Small intestine (tissue), 16 donors: ENCODE measurements at places on chromosomes 16 and 17. TPM values are rescaled to one million over a fixed set of nuclear protein-coding genes. Genes with fewer than 3 reads are reported as not detected.
A peak's percentile ranks its signal among the peaks of the same experiment; 100 is the strongest.

Gene SCNN1B
- polyA plus RNA-seq, result 5.1 TPM

Gene JPH3
- not detected for polyA plus RNA-seq

DNA sequence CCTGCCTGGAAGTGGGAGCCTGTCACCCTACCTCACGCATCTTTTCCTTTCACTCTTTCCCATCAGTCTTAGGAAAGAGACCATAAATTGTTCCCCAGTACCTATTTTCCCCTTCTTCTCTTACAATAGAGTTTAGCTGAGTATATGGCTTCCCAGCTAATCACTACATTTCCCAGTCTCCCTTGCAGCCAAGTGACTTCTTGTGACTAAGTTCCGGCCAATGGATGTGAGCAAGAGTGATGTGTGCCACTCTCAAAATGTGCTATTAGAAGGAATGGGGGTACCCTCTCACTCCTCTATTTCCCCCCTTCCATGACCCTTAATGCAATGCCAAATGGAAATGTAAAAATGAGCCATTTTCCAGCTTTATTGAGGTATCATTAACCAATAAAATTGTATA, 8.2 kb upstream of the PYY start:
- DNase-seq, result no peak

Gene CCL1
- not detected for polyA plus RNA-seq

Gene PNMT
- 6.5 TPM for polyA plus RNA-seq

- DNase-seq, result peak; percentile 59
Observed at GRCh38 chr17:17547210-17547764, 44.2 kb downstream of the PEMT start.

Gene CPHXL2
- polyA plus RNA-seq, result not detected

DNA sequence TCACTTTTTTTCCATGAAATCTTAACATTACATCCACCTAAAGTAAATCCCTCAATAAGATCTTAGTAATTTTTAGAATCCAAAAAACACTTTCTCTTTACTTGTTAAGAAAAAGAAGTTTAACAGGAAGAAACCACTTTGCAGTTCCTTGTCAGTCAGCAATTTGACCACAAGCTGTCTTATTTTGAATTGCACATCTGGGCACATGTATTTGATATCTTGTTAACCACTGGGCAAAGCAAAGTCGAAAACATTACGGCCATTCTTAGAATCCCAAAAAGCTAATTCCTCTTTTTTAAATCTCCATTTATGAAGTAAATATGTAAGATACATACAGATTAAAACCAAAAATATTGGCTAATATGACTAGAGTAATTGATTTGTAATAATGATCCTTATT, 1.1 kb downstream of the ABCA10 start:
- no peak for DNase-seq

GRCh38 chr16:57700781-57701551, 6.4 kb downstream of the DRC7 start:
- DNase-seq, result peak; percentile 62

Gene TBC1D3E
- polyA plus RNA-seq, result 10.3 TPM

Gene KRT20
- polyA plus RNA-seq, result 369 TPM
